ENCODE measurements at places on chromosomes 13 and 19.

GRCh38 chr13:28707629-28708427 lies 10.9 kb downstream of the SLC46A3 start:
- DNase-seq = peak; percentile 92

- DNase-seq = no peak
These were observed 2.7 kb upstream of the RUBCNL start for GRCh38 chr13:46389457-46390451.

- peak; percentile 12 for DNase-seq
These were observed 4.6 kb downstream of the SAFB start for GRCh38 chr19:5627395-5627904.

GRCh38 chr13:75452564-75452963 lies 29.4 kb downstream of the TBC1D4 start:
- DNase-seq = no peak

GRCh38 chr13:52903320-52903719 lies 54.9 kb upstream of the PCDH8 start:
- no peak for DNase-seq

GRCh38 chr13:80359778-80360452 lies 19.0 kb upstream of the SPRY2 start:
- DNase-seq = no peak

DNA sequence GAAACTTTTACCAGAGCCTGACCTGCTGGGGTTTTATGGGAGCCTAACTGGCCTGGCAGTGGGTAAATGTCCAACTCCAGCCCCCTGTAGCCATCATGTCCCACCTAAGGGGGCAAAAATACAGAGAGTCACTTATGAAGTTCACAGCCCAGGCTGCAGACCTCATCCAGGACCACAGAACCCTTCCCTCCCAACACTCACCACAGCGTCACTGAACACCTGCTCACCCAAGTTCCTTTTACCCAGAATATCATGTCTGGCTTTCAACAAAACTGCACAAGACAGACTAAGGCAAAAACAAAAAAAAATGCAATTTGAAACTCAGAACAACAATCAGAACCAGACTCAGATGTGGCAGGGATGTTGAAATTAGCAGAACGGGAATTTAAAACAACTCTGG lies 6.4 kb downstream of the CEACAM3 start:
- no peak for DNase-seq

DNA sequence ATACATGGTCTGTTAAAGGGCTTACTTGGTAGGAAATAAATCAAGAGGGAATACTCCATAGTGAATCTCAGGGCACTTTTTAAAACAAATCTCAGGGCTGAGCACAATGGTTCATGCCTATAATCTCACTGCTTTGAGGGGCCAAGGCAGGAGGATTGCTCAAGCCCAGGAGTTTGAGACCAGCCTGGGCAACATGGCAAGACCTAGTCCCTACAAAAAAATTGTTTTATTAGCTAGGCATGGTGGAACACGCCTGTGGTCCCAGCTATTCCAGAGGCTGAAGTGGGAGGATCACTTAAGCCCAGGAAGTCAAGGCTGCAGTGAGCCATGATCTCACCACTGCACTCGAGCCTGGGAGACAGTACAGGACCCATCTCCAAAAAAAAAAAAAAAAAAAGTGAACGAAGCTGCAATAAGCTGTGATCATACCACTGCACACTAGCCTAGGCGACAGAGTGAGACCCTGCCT lies 25.2 kb downstream of the ABCC4 start:
- DNase-seq = no peak

GRCh38 chr19:47707135-47707925 lies 5.9 kb upstream of the EHD2 start:
- no peak for DNase-seq

DNA sequence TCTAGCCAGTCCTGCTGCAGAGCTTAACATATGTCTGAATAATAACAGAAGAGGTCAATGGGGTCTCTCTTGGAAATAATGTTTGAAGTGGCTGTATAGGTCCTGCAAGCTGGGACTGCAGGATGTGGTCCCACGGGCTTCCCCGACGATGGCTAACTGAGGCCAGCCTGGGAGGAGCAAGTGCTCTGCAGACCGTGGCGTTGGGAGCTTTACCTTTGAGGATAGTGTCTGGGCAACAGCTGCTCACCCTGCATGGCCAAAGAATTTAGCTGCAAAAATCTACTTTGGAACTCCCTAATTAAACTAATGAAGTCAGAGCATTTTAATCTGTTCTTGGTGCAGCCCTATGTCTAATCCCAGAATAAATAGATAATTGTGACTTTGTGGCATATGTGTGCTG lies 18.2 kb upstream of the AMER2 start:
- no peak for DNase-seq

DNA sequence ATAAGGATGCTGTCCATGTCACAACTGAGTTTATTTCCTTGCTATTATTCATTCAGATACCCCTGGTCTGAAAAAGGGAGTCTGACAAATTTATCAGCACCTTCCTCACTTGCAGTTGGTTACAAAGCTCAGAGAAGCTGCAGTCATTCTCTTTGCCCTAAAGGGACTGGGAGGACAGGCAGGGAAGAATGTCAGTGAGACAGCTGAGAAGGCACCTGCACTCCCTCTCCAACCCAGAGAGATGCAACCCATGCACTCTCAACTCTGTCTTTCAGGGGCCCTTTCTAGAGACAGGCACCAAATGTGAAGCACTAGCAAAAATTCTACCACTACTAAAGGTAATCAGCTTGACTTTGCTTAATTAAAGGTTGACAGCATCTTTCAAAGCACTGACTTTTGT lies 83.3 kb downstream of the CRYL1 start:
- no peak for DNase-seq

GRCh38 chr19:16325641-16326400 lies 1.2 kb downstream of the KLF2 start:
- no peak for DNase-seq

- DNase-seq = no peak
These were observed 151.6 kb downstream of the GPC6 start for GRCh38 chr13:93378184-93378583.

GRCh38 chr13:113491418-113491883 lies 940 bp upstream of the DCUN1D2 start:
- no peak for DNase-seq

- no peak for DNase-seq
These were observed 183.8 kb downstream of the KATNAL1 start for GRCh38 chr13:30123575-30123974.

- DNase-seq = no peak
These were observed 8.9 kb upstream of the MYO1F start for GRCh38 chr19:8585894-8586750.

DNA sequence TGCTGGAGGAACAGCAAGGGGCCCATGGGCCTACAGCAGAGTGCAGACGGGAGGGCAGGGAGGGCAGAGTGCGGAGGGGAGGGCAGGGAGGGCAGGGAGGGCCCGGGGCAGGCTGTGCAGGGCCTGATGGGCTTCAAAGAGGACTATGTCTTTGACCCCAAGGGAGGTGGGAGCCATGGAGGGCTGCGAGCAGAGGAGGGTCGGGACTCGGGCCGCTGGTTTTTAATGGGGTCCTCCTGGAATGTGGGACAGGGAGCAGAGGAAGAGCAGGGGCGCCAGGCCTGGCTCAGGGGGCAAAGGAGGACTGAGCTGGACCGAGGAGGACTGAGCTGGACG lies 3.6 kb downstream of the PIP5K1C start:
- no peak for DNase-seq

GRCh38 chr19:46198756-46199155 lies 30.8 kb upstream of the IGFL1 start:
- no peak for DNase-seq

GRCh38 chr13:93079294-93079693 lies 147.3 kb upstream of the GPC6 start:
- peak; percentile 13 for DNase-seq

- DNase-seq = peak; percentile 86
These were observed 34.6 kb upstream of the SLC46A3 start for GRCh38 chr13:28753208-28753892.

DNA sequence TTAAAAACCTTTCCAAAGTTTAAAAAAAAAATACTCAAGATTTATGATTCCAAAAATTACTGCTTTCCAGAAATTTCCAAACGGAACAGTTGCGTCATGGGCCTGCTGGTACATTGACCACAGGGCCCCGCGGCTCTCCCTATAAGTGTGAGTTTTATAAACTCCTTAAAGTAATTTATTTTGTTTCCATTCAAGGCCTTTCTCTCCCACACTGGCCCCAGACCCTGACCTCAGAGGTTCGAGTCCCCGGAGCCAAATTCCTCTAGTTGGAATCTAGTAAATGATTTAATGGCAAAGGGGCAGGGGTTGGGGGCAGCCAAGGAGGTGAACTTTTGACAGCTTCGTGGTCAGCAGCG lies 97.5 kb downstream of the INSR start:
- no peak for DNase-seq

- no peak for DNase-seq
These were observed 6.1 kb downstream of the LIPE start for GRCh38 chr19:42421101-42421500.

DNA sequence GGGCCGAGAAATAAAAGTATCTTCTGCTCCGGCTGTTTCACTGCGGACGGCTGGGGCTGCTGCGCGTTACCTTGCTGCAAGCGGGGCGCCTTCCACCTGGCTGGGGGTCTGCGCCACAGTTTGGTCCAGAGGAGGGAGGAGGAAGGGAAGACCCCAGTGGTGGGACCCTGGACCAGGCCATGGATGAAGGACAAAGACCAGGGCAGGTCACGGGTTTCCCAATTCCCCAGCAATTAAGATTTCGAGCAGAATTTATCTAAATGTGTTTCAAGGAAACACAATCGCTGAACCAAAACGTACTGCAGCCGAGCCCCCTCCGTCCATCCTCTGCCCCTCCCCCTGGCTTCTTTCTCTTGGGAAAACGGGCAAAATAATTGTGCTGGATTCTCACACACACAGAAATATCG lies 2.9 kb downstream of the SOX1 start:
- no peak for DNase-seq

- no peak for DNase-seq
These were observed 65.1 kb upstream of the NPAS1 start for GRCh38 chr19:46954502-46954992.

DNA sequence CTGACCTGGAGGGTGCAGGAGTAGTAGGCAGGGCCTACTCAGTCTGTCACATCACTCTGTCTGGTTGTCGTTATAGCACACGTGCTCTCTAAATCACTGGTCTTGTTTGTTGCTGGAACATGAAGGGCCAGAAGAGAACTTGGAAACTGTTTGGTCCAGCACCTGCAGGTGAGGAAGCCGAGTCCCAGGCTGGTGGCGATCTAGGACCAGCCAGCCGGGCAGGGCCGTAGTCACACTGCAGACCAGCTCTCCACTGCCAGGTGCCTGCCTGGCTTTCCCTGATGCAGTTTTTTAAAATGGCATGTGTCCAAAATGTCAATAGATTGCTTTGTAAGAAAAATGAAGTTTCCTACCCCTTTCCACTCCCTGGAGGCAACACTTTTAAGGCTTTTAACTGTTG lies 53.7 kb downstream of the GGACT start:
- no peak for DNase-seq

DNA sequence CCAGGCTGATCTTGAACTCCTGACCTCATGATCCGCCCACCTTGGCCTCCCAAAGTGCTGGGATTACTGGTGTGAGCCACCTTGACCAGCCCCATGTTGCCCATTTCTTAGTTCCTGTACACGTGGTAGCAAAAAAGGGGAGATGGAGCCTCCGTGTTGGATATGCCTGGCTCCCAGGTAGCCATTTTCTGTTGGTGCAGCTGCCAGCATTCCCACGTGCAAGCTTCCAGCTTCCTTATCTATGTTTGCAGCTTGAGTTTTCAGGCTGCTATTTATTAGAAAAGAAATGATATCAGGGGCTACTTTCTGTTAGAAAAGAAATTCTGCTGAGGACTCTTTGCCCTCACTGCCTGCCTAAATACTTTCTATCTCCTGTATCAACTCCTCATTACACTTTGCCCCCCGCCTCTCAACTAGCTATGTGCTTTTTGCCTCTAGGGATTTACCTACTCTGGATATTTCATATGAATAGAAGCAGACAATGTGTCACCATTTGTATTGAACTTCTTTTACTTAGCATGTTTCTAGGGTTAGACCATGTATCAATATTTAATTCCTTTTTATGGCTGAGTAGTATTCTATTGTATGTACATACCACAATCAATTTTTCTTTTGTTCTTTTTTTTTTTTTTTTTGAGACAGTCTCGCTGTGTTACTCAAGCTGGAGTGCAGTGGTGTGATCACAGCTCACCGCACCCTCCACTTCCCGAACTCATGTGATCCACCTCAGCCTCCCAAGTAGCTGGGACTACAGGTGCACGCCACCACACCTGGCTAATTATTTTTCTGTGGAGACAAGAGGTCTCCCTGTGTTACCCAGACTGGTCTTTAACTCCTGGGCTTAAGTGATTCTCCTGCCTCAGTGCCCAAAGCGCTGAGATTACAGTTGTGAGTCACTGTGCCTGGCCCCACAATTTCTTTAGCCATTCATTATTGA lies 3.4 kb upstream of the TMED1 start:
- DNase-seq = no peak

DNA sequence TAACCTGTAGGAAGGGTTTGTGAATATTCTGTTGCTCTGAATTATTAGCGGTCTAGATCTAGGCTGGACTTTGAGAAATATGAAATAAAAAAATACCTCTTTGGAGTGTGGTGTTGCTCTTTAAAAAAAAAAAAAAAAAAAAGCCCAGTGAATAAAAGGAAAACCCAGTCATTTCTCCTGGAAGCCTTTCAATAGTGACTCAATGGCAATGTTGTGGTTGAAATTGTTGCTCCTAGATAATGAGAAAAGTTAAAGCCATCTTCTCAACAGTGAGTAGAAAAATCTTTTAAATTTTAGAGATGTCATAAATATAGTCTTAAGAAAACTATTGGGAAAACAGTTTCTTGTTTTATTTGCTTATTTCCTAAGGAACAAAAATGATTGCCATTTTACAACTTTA lies 135.3 kb downstream of the RFC3 start:
- peak; percentile 39 for DNase-seq

- no peak for DNase-seq
These were observed 6.7 kb downstream of the BCL3 start for GRCh38 chr19:44755219-44755618.

DNA sequence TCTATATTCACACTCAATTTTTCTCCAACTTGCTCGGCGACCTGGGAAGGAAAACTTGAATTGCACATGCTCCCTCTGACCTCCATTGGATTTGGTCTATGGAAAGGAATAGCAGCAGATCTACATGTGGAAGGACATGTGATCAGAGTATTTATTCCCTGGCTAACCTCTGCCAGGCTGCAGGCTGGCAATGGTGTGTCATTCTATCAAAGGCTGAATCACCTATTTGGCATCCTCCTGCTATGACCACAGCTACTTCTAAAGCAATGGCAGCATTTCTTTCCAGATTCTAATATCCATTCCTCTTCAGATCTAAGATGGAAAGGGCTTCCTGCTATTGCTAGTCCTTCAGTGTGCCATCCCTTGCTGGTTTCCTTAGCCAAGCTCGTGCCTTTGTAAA lies 144.3 kb upstream of the FREM2 start:
- no peak for DNase-seq

All from fibroblast of skin of left quadriceps (primary cell).